ENCODE measurements at places on chromosomes 16 and 17. TPM values are rescaled to one million over a fixed set of nuclear protein-coding genes. Genes with fewer than 3 reads are reported as not detected.

GRCh38 chr17:45851464-45851863 is 6.8 kb downstream of the SPPL2C start:
- H3K4me1 ChIP-seq, result no peaks in the 10 kb centered on the region
- no peak overlapping the region for H3K27ac ChIP-seq
- no peak for DNase-seq
- H3K36me3 ChIP-seq, result no peaks in the 10 kb centered on the region
- H3K4me3 ChIP-seq, result no peak overlapping the region

DNA sequence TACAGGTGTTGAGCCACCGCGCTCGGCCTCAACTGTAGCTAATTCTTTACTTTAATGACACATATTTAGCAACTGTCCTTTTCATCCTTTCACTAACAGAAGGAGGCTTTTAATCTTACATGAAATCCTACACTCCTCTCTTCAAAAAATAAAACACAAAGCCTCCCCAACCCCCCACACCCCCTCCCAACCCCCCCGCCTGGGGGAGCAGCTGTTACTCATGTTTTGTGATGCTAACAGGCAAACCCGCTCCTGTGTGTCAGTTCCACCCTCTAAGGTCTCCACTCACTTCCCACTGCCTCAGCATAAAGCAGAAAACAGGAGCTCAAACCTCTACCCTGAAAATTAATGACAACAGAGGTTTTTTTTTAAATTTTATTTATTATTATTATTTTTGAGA is 55.4 kb upstream of the SLC25A19 start:
- H3K4me1 ChIP-seq, result peaks cover 98% of the 10 kb centered on the region
- H3K27me3 ChIP-seq, result no peaks in the 10 kb centered on the region
- DNase-seq, result no peak

The C1QL1 gene
- 16.3 TPM for total RNA-seq

The PLA2G10 gene
- 1.6 TPM for total RNA-seq

DNA sequence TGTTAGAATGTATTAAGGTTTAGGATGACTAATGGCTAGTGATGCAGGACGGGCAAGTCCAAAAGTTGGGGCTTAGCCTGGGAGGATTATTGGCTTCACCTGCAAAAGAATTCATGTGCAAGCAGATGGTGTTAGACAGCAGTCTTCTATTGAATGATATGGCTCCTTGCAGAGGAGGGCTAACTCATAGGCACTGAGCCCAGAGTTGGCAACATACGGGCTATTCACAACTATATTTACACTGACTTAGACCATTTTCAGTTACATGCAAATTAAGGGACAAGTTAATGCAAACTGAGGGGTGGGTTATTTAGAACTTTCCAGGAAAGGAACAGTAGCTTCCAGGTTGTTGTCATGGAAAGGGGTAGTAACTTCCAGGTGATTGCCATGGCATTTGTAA is 1017.1 kb upstream of the EEF2KMT start:
- no peaks in the 10 kb centered on the region for H3K27me3 ChIP-seq
- H3K4me3 ChIP-seq, result no peak overlapping the region
- no peaks in the 10 kb centered on the region for H3K4me1 ChIP-seq

DNA sequence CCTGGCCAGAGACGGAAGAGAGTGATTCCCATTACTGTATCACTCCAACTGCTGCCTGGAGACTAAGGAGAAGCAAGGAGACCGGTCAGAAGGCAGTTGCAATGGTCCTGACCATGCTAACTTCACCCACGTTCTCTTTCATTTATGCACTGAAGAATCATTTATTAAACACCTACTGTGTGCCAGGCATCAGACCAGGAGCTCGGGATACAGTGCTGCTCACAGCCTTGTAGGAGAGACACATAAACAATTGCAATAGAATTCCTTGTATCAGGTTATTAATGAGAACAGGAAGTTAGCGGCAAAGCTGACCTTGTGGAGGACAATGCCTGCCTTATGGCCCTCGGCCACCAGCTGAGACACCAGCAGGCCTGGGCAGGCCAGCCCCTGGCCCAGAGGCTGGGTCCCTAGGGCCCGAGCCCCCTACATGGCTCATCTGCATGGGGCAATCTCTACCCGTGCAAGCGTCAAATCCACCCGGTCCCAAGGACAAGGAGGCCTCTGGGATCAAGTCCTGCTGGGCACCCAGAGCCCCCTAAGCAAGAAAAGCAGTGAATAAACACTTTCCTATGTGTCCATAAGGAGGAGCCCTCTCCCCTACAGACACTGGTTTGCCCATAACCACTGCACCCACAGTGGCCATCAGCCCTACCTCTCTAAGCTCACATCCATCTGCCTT is 8.6 kb upstream of the ENPP7 start:
- no peak overlapping the region for H3K4me3 ChIP-seq
- no peaks in the 10 kb centered on the region for H3K36me3 ChIP-seq
- H3K27me3 ChIP-seq, result peaks cover 22% of the 10 kb centered on the region
- H3K27ac ChIP-seq, result no peak overlapping the region
- no peaks in the 10 kb centered on the region for H3K4me1 ChIP-seq

The C17orf50 gene
- not detected for total RNA-seq

DNA sequence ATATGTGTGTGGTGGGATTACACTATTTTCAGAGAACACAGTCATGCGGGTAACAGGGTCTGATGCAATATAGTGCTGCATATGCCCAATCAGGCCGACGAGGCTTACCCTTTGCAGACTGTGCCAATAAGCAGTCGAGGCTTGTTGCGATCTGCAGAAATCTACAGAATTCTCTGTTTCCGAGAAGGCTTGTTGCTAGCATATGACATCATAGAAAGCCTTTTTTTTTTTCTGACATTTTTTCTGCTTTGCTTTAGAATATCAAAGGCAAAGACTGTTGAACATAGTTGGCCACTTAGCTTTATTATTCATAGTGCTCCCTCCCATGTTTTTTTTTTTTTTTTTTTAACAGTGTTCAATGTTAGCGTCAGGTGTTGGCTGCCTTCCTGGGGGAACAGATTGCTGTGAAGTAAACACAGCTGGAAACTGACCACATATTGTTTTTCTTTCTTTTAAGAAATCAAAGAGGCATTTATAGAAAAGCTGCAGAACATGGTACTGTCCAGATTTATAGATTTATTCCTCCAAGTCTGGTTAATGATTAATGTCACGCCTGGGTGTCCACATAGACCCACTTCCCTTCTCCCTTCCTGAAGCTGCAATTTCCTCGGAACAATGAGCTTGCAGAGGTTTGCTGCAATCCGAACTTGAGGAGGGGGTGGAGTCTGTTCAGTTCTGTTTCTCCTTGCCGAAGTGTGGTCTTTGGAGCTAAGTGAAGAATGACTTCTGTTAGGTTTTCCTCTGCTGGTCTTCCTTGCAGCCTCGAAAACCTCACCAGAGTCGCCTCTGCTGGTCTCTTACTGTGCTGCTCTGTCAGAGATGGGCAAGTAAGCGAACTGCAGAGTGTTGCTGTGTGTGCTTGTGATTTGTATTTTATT is 87.3 kb downstream of the MAP2K6 start:
- H3K36me3 ChIP-seq, result no peaks in the 10 kb centered on the region
- H3K27me3 ChIP-seq, result no peaks in the 10 kb centered on the region
- peaks cover 33% of the 10 kb centered on the region for H3K4me1 ChIP-seq
- peak; percentile 83 for DNase-seq
- H3K4me3 ChIP-seq, result peak overlapping the region; percentile 32
- H3K27ac ChIP-seq, result peak overlapping the region; percentile 5

DNA sequence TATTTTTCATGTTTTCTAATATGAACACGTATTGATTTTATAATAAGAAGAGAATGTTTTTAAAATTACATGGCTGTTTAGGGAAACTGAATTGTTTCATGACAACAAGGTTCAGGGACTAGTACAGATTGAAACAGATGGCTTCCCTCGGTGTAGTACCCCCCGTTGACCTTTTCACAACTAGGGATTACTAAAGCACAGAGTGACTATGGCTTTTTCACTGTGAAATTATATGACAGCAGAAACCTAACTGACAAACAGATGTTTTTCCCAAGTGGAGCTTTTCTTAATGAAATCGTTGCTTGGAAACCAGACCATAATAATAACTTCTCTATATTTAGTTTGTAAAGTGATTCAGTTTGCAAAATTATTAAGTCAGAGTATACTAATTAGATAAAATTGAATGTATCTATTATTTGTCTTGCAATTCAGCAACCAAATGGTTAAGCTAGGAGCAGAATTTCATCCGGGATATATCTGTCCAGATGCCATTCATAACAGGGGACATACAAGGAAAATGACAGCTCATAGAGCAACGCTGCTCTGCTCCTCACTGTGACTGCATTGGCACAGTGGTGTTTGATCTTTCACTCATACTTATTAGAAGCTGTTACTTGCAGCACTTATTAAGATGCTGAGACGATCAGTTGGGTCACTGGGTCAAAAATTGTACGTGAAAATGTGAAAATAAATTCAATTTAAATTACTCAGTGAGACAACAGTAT is 111.7 kb downstream of the TANGO6 start:
- H3K27ac ChIP-seq, result no peak overlapping the region
- no peaks in the 10 kb centered on the region for H3K36me3 ChIP-seq
- no peaks in the 10 kb centered on the region for H3K27me3 ChIP-seq
- no peak overlapping the region for H3K4me3 ChIP-seq
- no peak for DNase-seq
- H3K4me1 ChIP-seq, result no peaks in the 10 kb centered on the region

The SCRN2 gene
- 7.0 TPM for total RNA-seq

GRCh38 chr17:35981908-35982330 is 622 bp upstream of the CCL16 start:
- H3K4me3 ChIP-seq, result no peak overlapping the region
- H3K27ac ChIP-seq, result no peak overlapping the region
- H3K36me3 ChIP-seq, result no peaks in the 10 kb centered on the region
- no peak for DNase-seq
- H3K27me3 ChIP-seq, result no peaks in the 10 kb centered on the region

The SLC6A2 gene
- not detected for total RNA-seq

The NARF gene
- total RNA-seq, result 32.9 TPM

The SDK2 gene
- total RNA-seq, result 1.0 TPM

DNA sequence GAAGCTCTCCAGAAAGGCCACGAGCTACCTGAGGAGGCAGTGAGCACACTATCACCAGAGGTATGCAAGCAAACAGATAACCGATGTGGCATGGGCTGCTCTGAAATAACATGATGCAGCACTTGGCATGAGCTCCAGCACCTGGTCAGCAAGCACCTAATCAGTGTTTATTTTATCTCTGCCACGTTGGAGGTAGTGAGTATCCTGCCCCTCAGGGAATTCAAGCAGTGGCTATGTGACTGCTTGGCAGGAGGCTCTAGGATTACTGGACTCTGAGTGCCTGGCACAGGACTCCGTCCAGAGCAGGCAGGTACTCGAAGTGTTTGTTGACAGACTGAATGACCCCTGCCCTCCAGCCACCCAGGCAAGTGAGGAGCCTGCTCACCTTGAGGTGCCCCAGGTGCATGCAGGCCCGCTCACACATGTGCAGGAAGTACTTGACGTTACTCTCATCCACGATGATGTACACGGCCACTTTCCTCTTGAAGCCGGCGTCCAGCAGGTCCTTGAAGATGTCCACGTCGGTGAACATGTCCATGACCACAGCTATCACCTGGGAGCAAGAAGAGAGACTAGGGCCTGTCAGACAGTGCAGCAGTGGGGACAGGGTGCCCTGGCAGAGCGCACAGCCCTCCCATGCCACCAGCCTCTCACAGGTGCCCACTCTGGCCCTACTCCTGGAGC is 16.6 kb downstream of the FAM83G start:
- H3K4me3 ChIP-seq, result no peak overlapping the region
- peak; percentile 86 for DNase-seq
- peak overlapping the region; percentile 79 for H3K27ac ChIP-seq
- no peaks in the 10 kb centered on the region for H3K36me3 ChIP-seq

The TSPOAP1 gene
- total RNA-seq, result 9.0 TPM

DNA sequence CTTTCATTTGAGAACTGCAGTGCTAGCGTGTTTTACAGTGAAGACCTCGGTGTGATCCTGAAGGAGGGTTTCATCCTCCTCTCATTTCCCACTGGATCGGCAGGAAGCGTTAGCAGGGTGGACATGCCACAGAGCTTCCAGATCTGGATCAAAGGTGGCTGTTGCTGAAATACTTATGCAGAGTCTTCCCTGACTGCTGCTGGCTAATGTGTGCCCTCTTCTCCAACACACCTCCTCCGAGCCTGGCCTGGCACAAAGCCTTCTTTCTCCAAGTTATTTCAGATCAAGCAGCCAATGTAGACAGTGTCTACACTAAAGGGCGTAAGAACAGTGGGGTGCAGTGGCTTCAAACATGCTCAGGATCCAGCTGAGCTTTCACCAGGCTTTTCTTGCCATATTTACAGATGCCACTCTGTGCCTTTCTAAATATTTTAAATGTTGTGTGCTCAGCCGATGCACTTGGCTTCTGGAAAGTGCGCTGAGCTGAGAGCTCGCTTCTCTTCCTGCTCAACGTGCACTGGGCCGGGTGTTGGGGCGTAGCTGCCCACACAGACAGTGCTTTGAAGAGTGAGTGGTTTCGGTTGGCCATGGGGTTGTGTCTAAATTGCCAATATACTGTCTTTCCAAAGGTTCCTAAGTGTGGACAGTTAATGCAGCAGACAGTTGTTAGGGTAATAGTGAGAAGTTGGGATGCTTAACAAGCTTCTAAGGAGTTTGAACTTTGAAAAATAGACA is 2.1 kb downstream of the ZNF750 start:
- no peaks in the 10 kb centered on the region for H3K27me3 ChIP-seq
- no peaks in the 10 kb centered on the region for H3K4me1 ChIP-seq
- DNase-seq, result no peak
- no peak overlapping the region for H3K4me3 ChIP-seq

Measured in stomach (tissue), 19 donors.